Endothelial cell of umbilical vein (primary cell): ENCODE measurements at places on chromosomes 4 and X. TPM values are rescaled to one million over a fixed set of nuclear protein-coding genes. Genes with fewer than 3 reads are reported as not detected.
A peak's percentile ranks its signal among the peaks of the same experiment; 100 is the strongest.

MFSD8 gene
- total RNA-seq, result 19.4 and 21.3 TPM in 2 replicates

MAGEE2 gene
- not detected in 2 replicates for total RNA-seq

CEP135 gene
- 14.7 and 15.3 TPM in 2 replicates for total RNA-seq

UNC5C gene
- total RNA-seq, result 0.44 and 0.53 TPM in 2 replicates

PDCL2 gene
- total RNA-seq, result not detected in 2 replicates

EFNB1 gene
- 8.8 and 13.3 TPM in 2 replicates for total RNA-seq

GRCh38 chr4:17103231-17103630 lies 204.8 kb upstream of the LDB2 start:
- peaks cover 8% of the 10 kb centered on the region for H3K27me3 ChIP-seq
- no peak for DNase-seq
- no peak overlapping the region for H3K27ac ChIP-seq
- no peaks in the 10 kb centered on the region for H3K4me1 ChIP-seq
- no peak overlapping the region for H3K4me3 ChIP-seq

DNA sequence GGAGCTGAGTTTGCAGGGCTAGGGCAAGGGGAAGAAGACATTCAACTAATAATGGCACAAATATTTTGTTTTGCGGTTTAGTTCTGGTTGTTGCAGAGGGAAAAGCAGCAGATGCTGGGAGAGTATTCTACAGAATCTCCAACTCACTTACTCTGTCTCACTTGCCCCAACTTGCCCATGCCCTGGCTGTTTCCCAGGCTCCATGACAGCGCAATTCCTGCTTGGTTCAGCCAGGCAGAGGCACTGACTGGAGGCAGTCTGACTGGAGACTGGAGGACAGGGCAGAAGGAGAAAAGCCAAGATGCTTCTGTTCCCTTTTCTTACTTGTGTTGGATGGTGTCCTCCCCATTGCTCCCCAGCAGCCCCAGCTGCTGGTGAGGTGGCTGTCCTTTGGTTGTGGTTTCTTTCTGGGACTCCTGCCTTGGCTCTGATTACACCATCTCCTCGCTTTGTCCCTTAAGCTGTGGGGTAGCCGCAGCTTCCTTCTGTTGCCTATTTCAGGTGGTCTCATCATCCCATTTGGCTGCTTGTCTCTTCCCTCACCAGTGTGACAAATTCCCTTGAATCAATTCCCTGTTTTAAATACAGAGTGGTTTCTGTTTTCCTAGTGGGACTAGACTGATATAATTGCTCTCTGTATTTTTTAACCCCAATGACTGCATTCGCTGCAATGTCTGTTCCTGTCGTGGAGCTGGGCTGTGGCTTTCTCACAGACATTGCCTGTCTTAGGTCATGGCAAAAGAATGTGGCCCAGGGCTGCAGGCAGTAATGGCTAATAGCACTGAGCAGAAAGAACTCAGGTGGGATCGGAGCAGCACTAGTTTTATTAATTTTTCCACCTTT lies 24.2 kb upstream of the RASL11B start:
- H3K36me3 ChIP-seq, result no peaks in the 10 kb centered on the region
- H3K4me1 ChIP-seq, result no peaks in the 10 kb centered on the region
- DNase-seq, result no peak
- H3K4me3 ChIP-seq, result no peak overlapping the region
- no peak overlapping the region for H3K27ac ChIP-seq

GRCh38 chr4:123167931-123168330 lies 228.7 kb upstream of the SPRY1 start:
- no peaks in the 10 kb centered on the region for H3K36me3 ChIP-seq
- no peak overlapping the region for H3K27ac ChIP-seq
- DNase-seq, result no peak
- H3K4me3 ChIP-seq, result no peak overlapping the region
- no peaks in the 10 kb centered on the region for H3K4me1 ChIP-seq
- H3K27me3 ChIP-seq, result no peaks in the 10 kb centered on the region

GRCh38 chr4:8152865-8153257 lies 5.8 kb downstream of the ABLIM2 start:
- DNase-seq, result no peak
- no peak overlapping the region for H3K4me3 ChIP-seq
- H3K36me3 ChIP-seq, result no peaks in the 10 kb centered on the region
- H3K27ac ChIP-seq, result no peak overlapping the region
- H3K4me1 ChIP-seq, result no peaks in the 10 kb centered on the region

DNA sequence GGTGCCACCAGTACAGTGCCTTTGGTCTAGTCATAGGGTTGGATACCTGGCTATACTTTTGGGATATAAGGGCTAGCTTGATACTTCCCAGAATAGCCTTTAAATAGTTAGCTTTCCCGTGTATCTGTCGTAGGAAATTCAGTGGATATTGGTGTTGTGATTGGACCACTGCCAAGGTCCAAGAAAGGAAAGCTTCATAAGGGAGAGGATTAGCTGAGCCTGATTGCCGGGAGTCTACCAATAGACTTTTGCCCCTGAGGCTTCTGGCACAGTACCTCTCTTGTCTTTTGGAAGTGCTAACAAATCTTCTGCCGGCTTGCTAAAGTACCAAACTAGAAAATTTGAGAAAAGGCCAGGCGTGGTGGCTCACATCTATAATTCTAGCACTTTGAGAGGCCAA lies 350.6 kb downstream of the CHIC1 start:
- peak; percentile 79 for DNase-seq
- H3K27ac ChIP-seq, result peak overlapping the region; percentile 23
- no peak overlapping the region for H3K4me3 ChIP-seq
- H3K27me3 ChIP-seq, result no peaks in the 10 kb centered on the region

- H3K36me3 ChIP-seq, result no peaks in the 10 kb centered on the region
- no peak for DNase-seq
- H3K27me3 ChIP-seq, result no peaks in the 10 kb centered on the region
- H3K4me3 ChIP-seq, result no peak overlapping the region
Observed at GRCh38 chr4:115674485-115674884, 561.1 kb upstream of the NDST4 start.

DNA sequence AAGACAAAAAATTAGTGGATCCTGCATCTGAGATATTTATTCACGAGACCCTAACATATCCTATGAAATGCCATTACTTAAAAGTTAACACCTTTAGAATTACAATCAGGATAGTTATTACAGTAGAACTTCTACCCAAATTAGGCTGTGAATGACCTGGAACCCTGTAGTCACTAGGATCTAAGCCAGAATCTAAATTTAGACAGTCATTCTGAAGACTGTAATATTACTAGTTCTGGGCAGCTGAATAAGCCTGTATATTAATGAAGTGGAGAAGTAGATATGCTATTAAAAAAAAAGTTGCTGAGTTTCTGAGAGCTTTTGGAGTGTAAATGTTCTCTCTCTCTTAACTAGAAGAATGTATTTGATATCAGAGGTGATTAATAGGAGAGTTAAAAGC lies 67.0 kb downstream of the FAM13A start:
- H3K36me3 ChIP-seq, result no peaks in the 10 kb centered on the region
- H3K4me1 ChIP-seq, result peaks cover 8% of the 10 kb centered on the region
- no peak overlapping the region for H3K27ac ChIP-seq
- DNase-seq, result no peak
